ENCODE measurements at places on chromosomes 5 and 9.

DNA sequence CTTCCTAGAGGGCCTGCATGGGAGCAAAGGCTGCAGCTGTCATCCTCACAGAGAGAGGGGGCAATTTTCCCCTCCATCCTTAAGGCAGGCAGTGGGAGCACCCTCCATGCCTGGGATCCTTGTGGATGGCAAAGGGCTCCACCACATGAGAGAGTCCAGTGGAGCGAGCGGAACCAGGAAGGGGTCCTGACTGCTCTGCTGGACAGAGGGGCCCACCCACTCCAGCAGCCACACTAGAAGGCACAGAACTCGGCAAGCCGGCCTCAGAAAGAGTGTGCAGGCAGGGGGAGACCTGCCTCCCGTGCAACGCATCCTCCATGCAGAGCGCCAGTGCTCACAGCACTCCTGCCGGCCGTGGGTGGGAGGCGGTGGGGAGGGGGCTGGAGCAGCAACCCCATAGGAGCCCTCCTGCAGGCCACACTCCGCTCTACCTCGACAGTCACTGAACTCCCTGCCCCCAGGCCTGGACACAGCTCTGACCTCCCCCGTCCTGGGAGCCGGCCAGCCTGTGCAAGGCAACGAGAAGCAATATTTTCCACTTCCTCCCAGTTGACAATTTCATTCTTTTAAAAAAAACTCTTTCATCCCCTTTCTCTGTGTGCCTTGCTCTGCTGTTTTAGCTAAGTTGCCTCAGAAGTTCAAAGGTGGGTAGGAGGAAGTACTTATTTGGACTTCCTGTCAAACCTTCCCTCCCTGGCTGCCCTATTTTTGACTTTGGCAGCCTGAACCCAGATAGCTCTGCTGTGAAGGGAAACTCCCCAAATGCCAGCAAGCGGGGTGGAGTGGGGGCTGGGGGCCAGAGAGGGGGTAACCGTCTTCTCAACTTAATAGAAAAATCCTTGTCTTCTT, 5.3 kb upstream of the LCP2 start:
- DNase-seq: no peak

- peak; percentile 16 for DNase-seq
Measured at GRCh38 chr5:20286512-20286911, 298.5 kb upstream of the CDH18 start.

- DNase-seq: peak; percentile 20
Measured at GRCh38 chr9:15349892-15350761, 43.1 kb upstream of the TTC39B start.

- no peak for DNase-seq
Measured at GRCh38 chr5:79962575-79963222, 28.4 kb downstream of the MTX3 start.

GRCh38 chr5:4868140-4868735, 271.9 kb upstream of the ADAMTS16 start:
- DNase-seq: no peak

DNA sequence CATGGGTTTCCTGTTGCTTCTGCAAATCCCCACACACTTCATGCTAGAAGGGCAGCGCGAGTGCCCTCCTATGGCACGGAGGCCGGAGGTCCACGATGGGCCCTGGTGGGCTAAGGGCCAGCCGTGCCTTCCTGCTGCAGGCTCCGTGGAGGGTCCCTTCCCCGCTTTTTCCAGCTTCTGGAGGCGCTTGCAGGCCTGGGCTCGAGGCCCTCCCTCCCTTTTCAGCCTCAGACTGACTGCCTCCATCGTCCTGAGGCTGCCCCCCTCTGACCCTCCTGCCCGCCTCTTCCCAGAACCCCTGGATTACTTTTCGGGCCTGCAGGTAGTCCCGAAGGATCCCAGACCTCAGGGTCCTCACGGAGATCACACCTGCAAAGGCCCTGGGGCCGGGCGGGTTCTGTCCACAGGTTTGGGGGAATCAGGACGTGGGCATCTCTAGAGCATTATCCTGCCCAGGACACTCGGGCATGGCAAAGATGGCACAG, 3.2 kb upstream of the TERT start:
- DNase-seq: no peak

- peak; percentile 37 for DNase-seq
Measured at GRCh38 chr9:86034863-86035734, 64.3 kb downstream of the GOLM1 start.

DNA sequence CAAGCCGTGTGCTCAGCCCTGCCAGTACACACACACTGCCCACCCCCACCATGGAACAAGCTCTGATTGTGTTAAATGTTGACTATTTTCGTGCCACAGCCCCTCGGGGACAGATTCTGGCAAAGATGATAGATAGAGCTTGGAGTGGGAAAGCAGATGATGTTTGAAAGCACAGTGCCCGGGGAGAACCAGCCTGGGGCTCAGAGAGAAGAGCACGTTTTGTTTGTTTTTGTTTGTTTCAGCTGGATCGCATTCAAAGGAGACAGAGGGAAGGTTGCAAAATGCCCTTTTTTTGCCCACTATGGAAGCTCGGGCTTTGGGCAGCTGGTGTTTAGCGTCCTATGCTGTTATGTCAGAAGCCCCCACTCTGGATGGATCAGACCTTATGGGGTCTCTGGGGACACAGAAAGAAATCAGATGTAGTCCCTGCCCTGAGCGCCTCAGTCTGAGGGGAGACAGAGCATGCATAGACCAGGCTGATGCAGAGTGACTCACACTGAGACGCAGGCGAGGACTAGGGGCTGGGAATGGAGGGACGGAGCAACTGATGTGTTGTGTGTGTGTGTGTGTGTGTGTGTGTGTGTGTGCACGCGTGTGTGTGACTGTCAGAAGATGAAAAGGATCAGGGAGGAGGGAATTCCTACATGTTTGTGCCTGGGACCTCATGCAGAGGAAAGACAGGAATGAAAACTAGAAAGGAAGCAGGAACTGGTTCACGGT, 229.7 kb downstream of the MELK start:
- DNase-seq: peak; percentile 38

DNA sequence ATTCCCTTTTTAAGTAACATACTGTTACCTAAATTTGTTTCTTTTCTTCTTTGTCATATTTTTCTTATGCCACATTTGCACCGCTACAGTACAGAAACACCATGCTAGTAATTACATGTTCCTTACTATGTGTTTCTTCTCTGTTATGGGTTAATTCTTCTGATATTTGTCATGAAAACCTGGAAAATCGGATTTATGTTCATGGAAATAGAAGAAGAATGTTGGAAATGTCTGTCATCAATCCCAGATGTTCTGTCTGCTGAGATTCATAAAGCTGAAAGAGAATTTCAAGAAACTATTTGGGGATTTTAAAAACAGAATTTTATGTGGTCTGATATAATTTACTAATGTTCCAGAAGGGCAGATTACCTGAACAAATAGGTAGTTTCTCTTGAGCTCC, 305.2 kb upstream of the NREP start:
- no peak for DNase-seq

GRCh38 chr9:101383361-101383760, 1.4 kb downstream of the BAAT start:
- DNase-seq: no peak

- DNase-seq: no peak
Measured at GRCh38 chr9:101366038-101366756, 18.6 kb downstream of the BAAT start.

GRCh38 chr9:28260330-28260729, 687.0 kb upstream of the C9orf72 start:
- DNase-seq: no peak

DNA sequence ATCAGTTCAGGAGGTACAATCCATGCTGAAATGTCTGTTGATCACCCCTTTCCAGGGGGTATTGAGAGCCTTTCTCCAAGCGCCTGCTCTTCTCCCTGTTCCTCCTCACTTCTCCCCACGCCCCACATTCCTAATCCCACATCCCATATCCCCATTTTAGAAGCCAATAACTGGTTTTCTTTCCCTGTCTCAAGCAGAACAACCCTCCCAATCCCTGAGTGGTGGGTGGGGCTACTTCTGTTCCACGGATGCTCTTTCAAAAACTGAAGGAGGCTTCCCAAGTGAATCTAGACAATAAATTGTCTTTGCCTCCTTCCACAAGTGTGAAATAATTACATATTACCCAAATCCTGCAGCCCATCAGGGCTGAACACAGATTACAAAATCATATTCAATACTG, 77.0 kb upstream of the SEMA6A start:
- no peak for DNase-seq

- DNase-seq: peak; percentile 94
Measured at GRCh38 chr5:96702503-96703383, 40.6 kb downstream of the CAST start.

DNA sequence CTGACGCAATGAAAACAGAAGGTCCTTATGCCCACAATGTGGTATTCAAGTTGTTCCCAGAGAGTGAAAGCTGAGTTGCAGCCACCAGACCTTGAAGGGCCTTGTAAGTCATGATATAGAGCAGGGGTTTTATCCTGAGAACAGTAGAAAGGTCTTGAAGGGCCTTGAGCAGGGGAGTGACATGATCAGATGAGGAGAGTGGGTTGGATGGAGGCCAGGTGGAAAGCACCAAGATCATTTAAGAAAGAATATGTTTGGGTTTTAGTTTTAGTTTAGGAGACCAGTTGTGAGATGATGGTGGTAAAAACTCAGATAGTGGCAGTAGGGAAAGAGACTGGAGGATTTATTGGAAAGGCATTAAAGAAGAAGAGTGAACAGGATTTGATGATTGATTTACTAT, 5.9 kb downstream of the ITGA2 start:
- no peak for DNase-seq

DNA sequence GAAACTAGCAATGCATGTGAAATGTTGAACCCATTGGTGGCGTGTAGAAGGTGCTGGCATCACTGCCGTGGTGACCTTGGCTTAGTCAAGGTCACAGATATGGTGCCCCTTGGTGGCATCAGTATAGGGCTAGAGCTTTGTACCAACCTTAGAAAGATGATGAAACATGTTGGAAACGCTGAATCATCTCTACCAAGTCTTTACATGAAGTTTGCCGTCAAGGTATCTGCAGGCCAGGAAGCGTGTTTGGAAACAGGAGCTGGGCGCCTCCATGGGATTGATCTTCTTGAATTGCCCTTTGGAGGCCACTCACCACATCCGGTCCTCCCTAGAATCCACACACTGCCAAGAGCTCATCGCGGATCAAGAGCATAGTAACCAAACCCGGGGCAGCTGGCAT, 16.9 kb upstream of the BOD1 start:
- no peak for DNase-seq

- no peak for DNase-seq
Measured at GRCh38 chr5:178068293-178068692, 45.0 kb upstream of the N4BP3 start.

DNA sequence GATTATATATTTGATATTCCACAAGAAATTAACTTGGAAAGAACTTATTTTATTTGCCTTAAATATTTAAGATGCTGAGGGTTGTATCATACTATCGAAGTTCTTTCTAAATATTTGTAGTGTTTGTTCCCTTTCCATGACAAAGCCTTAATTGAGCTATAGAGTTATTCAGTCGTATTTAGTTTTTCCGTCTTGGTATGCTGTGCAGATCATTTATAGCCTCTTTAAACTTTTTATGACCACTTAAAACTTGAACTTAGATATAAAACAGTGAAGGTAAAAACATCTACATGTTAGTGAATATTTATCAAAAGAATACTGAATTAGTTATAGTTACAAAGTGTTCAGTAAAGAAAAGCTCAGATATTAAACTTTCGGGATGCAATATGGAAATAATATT, 74.4 kb downstream of the PARP8 start:
- no peak for DNase-seq

DNA sequence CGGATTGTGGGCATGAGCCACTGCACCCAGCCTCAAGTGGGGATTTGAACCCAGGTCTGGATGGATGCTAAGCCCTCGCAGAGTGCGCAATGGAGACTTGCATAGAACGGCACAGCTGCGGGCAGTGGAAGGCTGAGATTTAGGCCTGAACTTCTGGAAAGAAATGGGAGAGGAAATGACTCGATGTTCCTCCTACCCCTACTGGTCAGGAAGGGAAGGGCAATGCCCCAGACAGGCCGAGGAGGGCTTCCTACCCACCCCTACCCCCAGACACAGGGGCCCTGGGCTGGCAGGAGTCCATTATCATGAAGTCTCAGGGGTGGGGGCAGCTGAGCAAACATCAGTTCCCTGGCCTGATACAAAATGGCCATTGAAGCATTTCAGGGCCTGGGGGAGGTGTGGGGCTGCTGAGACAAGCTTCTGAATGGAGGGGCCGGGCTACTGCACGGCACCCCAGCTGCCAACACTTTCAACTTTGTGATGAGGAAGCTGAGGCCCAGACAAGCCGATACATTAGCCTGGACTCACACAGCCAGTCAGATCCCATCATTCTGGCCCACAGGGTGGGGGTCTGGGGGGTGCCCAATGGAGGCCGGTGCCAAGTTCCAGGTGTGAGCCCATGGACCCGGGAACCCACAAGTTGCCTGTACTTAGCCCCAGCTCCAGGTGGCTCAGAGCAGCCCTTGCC, 13.5 kb upstream of the WDR38 start:
- DNase-seq: no peak

- DNase-seq: peak; percentile 97
Measured at GRCh38 chr9:84170521-84171141, 169.9 kb downstream of the SLC28A3 start.

- no peak for DNase-seq
Measured at GRCh38 chr5:137866541-137867388, 895 bp upstream of the MYOT start.

GRCh38 chr9:113614843-113615648, 151.5 kb downstream of the RGS3 start:
- DNase-seq: peak; percentile 93

DNA sequence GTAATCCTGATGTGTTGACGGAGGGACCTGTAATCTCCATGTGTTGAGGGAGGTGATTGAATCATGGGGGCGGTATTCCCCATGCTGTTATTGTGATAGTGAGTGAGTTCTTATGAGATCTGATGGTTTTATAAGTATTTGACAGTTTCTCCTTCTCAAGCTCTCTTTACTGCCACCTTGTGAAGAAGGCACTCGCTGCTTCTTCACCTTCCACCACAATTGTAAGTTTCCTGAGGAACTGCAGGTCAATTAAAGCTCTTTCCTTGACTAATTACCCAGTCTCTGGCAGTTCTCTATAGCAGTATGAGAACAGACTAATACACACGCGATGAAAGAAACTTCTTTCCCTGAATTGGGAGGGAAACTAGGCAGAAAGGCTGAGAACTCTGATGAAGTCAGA, 141.1 kb upstream of the RAD23B start:
- DNase-seq: no peak

GRCh38 chr9:74773886-74774479, 113.7 kb downstream of the TRPM6 start:
- DNase-seq: peak; percentile 66

GRCh38 chr9:128565578-128565977, 13.2 kb downstream of the SPTAN1 start:
- DNase-seq: no peak

DNA sequence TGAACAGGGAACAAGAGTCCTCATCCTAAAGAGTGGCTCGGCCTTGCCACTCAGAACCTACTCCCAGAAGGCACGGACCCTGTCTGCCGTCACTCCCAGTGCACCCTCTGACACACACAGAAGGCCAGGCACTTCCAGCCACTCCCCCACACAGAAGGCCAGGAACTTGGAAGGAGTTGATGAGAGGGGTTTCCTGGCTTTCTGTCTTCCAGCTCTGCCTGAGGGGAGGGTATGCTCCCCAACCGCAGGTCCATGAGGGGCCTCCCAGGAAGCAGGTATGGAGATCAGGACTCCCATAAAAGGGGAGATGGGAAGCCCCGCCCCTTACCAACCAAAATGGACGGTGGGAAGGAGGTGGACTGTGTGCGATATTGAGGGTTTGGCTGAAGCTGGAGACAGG, 247.6 kb upstream of the IRX4 start:
- no peak for DNase-seq
